ENCODE measurements at places on chromosomes 7 and 10.

GRCh38 chr7:25907214-25907613 lies 244.8 kb upstream of the NFE2L3 start:
- no peak for DNase-seq

GRCh38 chr7:805261-805660 lies 27.0 kb upstream of the SUN1 start:
- DNase-seq = no peak

DNA sequence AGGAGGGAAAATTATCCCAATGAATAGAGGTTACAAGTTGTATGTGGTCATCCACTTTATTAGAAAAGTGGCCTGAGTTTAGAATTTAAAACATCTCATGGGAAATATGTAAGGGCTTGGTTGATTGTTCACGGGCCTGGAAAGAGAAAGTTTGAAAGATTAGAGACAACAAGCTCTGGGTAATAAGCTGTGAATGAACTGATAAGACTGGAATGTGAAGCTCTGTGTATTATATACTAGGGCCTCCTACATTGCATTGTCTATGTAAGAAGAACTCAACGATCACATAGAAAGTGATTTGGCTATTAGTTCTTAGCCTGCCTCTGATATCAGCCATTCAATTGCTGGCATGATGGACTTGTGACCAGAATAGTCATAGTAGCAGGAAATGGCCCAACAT lies 199.2 kb upstream of the MAGI2 start:
- DNase-seq = no peak

GRCh38 chr10:129958148-129958628 lies 5.9 kb downstream of the EBF3 start:
- DNase-seq = no peak

DNA sequence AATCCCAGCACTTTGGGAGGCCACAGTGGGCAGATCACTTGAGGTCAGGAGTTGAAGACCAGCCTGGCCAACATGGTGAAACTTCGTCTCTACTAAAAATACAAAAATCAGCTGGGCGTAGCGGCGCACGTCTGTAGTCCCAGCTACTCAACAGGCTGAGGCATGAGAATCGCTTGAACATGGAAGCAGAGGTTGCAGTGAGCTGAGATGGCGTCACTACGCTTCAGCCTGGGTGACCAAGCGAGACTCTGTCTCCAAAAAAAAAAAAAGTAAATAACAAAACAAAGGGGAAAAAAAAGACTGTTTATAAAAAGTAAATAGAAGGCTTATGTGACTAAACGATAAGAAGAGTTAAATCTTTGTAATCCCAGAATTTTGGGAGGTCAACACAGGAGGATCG lies 15.0 kb upstream of the DNMBP start:
- no peak for DNase-seq

DNA sequence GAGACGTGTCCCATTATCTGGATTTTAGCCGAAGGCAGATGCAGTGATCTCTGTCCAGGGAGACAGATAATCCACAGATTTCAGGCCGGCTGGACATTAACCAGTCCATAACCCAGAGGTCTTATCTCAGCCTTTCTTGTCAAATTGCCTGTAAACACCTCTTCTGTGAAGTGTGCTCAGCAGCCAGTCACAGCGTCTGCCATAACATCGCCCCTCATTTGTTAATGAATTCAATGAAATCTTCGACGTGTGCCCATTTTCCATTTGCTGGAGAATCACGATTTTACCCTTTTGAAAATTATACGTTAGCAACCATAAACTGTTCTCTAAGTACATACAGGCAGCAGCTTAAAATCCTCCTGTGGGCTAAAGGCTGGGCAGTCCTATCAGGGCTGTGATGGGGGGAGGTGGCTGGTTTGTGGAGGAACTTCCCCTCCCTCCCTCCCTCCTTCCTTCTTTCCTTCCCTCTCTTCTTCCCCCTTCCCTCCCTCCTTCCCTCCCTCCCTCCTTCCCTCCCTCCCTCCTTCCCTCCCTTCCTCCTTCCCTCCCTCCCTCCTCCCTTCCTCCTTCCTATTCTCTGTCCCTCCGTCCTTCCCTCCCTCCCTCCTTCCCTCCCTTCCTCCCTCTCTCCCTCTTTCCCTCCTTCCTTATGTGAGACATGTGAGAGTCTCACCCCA lies 26.6 kb upstream of the FAM20C start:
- no peak for DNase-seq

Data from germinal center (tissue), 1 donor.